ENCODE measurements at places on chromosomes 5 and 9. TPM values are rescaled to one million over a fixed set of nuclear protein-coding genes. Genes with fewer than 3 reads are reported as not detected.
A peak's percentile ranks its signal among the peaks of the same experiment; 100 is the strongest.

QRFP gene
- total RNA-seq = not detected

FOXD4L6 gene
- not detected for total RNA-seq

KCNN2 gene
- 0.32 TPM for total RNA-seq

DIMT1 gene
- 25.5 TPM for total RNA-seq

MELK gene
- total RNA-seq = 1.1 TPM

PCDHA4 gene
- total RNA-seq = 0.78 TPM

RALGPS1 gene
- total RNA-seq = 10.6 TPM

LCP2 gene
- 58.8 TPM for total RNA-seq

LYSMD3 gene
- total RNA-seq = 29.7 TPM

PFN3 gene
- total RNA-seq = not detected

LRRC26 gene
- total RNA-seq = not detected

SPATA31D4 gene
- total RNA-seq = not detected

FLT4 gene
- total RNA-seq = 22.1 TPM

PCDHGB5 gene
- total RNA-seq = 18.2 TPM

GRCh38 chr5:32754284-32754683 lies 43.2 kb downstream of the NPR3 start:
- no peak for DNase-seq

DNA sequence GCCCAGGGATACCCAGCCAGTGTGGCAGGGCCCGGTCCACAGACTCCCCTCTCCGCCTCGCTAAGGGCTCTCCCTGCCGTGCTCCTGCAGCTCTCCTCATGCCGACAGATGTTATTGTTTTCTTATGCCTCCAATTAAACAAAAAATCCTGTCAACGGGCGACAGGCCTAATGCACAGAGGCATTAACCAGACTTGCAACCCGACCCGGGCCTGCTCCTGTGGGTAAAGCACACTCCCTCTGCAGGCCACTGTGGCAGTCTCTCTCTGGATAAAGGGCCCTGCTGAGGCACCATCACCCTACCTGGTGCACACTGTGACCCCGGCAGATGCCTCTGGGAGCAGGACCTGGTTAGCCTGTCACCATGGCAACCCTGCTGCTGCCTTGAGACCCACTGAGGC lies 27.5 kb upstream of the HAND1 start:
- DNase-seq = no peak

DNA sequence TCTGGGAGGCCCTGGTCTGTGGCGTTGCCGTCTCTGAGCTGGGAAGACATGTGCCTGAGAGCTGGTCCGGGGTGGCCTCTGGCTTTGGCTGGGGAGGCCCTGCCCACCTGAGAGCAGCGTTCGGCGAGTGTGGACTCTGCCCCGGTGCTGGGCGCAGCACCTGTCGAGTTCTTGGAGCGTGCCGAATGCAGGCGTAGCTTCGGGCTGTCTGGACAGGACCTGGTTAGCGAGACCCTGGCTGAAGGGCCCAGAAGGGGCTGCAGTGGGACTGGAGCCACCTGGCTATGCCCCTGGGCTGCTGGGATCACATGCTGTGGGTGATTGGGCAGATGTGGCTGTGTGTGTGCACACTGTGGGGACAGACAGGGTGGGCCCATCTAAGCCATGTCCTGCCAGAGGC lies 56.5 kb downstream of the RXRA start:
- DNase-seq = no peak

DNA sequence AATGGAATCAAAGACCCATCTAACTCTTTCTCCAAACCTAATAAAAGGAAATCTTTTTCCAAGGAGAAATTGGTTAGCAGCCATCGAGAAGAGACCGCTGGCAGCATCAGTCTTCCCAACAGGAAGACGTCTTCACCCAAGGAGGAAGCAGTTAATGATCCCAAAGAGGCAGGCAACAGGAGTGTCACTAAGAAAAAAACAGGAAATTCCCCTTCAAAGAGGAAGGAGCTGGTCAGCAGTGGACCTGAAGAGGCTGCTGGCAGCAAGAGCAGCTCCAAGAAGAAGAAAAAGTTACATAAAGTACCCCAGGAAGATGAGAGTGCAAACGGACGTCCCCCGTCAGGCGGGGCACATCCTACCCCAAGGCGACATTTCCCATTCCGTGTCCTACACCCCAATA lies 143.7 kb downstream of the ELAVL2 start:
- no peak for DNase-seq

GRCh38 chr5:40483316-40483715 lies 196.4 kb upstream of the PTGER4 start:
- DNase-seq = no peak

- DNase-seq = no peak
Measured at GRCh38 chr9:14345354-14346230, 31.7 kb upstream of the NFIB start.

GRCh38 chr5:40331616-40332015 lies 348.1 kb upstream of the PTGER4 start:
- no peak for DNase-seq

DNA sequence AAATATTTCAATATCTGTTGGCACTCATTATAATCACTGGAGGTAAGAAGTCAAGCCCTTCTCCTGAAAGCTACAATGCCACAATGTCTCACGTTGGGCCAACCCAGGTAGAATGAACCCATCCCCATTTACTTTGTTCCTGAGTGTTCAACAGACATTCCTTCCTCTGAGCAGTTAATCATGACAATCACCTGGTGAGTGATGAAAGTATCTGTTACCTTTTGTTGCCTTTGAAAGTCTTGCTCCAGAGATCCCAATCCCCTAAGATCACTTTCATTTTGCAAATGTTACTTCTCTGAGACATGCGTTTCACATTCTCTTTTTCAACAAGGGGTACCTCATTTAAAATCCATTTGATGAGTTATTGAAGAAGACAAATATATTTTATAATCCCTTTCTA lies 49.3 kb upstream of the MSX2 start:
- no peak for DNase-seq

- DNase-seq = peak; percentile 79
Measured at GRCh38 chr5:34522599-34523386, 133.3 kb upstream of the RAI14 start.

- no peak for DNase-seq
Measured at GRCh38 chr5:21603796-21604195, 1249.3 kb downstream of the CDH12 start.

GRCh38 chr5:145838276-145838675 lies 3.1 kb upstream of the PRELID2 start:
- DNase-seq = no peak

DNA sequence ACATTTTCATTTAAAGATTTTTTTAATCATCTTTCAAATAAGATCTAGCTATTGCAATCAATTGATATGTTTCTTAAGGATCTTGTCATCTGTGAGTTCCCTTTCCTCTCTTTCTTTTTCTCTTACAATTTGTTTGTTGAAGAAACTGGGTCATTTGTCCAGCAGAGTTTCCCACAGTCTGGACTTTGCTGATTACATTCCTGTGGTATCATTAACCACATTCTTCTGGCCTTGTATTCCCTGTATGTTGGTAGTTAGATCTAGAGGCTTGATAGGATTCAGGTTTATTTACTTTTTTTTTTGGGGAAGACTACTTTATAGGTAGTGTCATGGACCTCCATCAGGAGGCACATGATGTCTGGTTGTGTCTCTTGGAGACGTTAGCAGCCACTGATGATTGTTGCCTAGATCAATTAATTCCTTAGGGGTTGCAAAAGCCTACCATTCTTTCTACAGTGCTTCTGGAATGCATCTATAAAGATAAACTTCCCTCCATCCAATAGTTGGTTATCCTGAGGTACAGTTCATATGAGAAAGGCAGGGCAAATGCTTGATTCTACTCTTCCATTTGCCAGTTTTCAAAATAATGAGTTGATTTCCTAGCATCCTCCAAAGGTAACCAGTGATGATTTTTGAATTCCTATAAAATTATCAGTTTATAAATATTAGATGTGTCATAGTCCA lies 14.3 kb downstream of the PDE8B start:
- no peak for DNase-seq

GRCh38 chr9:113609562-113610318 lies 146.2 kb downstream of the RGS3 start:
- DNase-seq = peak; percentile 92

GRCh38 chr5:92944903-92945604 lies 636.0 kb downstream of the NR2F1-AS1 start:
- DNase-seq = no peak

DNA sequence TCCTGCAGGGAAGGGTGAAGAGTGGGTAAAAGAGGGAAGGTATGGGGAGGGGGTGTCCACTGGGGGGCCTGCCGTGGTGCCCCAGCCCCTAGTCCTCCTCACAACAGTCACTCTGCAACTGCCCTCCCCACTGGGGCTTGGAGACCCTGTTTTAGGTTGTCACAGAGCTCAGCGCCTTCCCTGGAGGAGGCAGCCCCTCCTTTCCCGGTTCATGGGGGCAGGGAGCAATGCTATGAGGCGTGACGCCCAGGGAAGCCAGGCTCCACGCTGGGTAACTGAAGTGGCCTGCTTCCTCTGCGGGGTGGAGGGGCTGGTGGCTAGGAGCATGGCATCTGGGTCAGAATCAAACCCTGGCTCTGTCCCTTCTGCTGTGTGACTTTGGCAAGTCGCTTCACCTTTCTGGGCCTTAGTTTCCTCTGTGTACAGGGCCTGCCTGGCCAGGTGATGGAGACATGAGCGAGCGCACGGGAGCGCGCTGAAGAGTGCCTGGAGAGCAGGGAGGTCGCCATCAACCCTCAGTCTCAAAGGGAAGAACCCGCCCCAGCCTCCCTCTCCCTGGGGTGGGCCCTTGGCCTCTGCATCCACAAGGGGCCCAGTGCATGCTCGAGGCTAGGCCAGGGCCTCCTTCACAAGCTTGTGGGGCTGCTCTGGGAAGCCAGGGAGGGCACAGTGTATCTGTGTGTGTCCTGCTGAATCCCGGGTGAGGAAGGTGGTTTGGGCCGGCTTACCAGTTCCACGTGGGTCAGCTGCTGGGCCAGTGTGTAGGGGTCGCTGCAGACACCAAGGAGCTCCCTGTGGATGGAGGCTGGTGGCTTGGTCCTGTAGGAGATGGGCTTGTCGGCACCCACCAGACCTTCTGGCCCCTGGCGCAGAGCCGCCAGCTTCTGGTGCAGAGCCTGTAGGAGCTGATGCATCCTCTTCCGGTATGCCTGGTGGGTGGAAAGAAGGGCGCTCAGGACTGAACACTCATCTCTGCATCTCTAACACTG lies 56.4 kb upstream of the RNF130 start:
- peak; percentile 68 for DNase-seq

DNA sequence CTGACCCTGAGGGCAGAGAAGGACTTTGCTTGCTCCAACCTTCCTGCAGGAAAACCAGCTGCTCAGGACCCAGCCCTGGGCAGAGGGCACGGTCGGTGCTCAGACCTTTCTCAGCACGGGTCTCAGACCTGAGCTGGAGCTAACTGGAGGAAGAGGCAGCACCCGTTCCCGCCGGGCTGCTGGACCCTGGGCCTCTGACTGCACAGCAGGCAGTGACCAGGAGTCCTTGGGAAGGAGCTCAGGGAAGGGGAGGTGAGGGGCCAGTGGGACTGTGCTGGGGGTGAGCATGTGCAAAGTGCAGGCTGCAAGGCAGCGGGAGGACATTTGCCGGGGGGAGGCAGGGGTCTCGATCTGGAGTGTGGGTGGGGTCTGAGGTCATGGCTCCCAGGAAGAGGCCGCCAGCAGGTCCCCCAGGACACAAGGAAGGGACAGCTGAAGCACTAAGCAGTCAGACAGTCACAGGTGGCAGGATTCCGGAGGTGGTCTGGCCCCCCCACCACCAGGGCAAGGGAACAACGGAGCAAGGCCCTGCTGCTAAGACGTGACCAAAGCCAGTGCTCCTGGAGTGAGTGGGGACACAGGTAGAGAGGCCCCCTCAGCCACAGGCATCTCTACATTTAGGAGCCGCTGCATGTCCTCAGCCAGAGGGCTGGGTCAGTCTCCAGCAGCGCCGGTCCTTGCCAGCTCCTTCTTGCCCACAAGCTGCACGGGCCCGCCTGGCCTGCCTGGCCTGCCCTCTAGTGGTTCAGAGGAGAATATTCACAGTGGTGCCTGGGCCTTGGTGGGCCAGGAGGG lies 4.8 kb upstream of the DPM2 start:
- DNase-seq = peak; percentile 89

- DNase-seq = no peak
Measured at GRCh38 chr9:77830618-77831285, 182.6 kb upstream of the GNA14 start.

GRCh38 chr5:24245821-24246220 lies 399.0 kb downstream of the CDH10 start:
- no peak for DNase-seq

DNA sequence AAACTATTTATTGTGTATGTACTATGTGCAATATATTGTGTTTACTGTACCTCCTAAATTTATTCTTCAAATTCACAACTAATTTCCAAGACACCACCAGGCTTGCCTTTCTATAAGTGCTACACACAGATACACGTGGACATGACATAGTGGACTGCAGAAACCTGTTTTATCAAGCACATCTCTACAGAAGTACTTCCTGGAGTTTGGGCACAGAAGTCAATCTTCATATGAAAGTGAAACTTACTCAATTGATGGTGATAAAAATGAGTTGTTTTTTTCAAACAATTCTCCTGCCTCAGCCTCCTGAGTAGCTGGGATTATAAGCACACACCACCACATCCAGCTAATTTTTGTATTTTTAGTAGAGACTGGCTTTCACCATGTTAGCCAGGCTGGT lies 57.6 kb downstream of the NLN start:
- no peak for DNase-seq

DNA sequence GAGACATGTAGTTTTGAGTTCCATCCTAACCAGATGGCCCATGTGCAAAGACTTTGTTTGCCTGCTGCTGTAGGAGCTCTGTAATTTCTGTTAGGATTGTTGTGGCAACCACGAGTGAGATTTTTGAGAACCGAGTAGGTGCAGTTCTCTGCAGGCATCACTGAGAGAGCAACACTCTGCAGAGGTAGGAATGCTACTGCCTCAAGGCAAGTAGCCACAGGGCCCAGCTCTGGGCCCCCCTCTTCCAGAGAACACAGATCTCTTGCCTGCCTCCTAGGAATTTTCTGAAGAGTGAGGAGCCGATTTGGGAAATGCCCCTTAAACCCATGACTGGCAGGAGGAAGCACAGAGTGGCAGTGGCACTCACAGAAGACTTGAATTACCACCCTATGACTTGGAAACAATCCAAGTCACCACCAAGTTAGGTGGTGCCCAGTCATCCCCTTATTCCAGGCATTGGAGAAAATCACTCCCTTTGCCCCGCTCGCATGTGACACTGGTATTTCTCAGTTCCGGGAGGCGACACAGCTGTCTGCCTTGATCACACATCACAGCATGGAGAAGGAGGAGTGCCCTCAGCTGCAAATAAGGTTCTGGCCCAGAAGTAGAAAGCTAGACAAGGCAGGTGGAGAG lies 52.5 kb upstream of the SLC2A8 start:
- DNase-seq = no peak

- DNase-seq = no peak
Measured at GRCh38 chr5:8098081-8098480, 229.1 kb downstream of the MTRR start.

GRCh38 chr5:179908528-179908927 lies 831 bp upstream of the TBC1D9B start:
- DNase-seq = peak; percentile 56

GRCh38 chr9:129336601-129337331 lies 158.7 kb upstream of the IER5L start:
- peak; percentile 81 for DNase-seq

- DNase-seq = peak; percentile 81
Measured at GRCh38 chr5:93078082-93079038, 502.7 kb downstream of the NR2F1-AS1 start.

Data from aorta (tissue), 5 donors.